ENCODE measurements at places on chromosomes 16 and 17.

DNA sequence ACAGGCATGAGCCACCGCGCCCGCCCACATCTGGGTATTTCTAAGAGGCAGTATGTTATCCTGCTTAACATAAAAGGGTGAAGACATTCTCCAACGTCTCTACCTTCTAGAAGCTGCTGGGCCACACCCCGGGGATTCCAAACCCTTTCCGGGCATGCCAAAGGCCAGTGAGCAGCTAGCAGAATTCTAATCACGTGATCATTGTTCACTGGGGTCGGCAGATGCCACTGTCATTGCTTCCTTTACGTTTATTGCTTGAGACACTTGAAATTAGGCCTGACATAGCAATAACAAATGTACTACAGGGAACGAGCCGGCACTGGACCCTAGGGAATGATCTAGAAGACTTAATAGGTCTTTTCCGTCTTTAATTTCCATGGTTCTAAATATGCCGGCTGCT is 141.2 kb upstream of the ZFHX3 start:
- DNase-seq, result no peak

GRCh38 chr17:58840820-58841612 is 85.4 kb downstream of the PPM1E start:
- DNase-seq, result no peak

- no peak for DNase-seq
Measured at GRCh38 chr17:43342589-43342890, 56.3 kb upstream of the ARL4D start.

DNA sequence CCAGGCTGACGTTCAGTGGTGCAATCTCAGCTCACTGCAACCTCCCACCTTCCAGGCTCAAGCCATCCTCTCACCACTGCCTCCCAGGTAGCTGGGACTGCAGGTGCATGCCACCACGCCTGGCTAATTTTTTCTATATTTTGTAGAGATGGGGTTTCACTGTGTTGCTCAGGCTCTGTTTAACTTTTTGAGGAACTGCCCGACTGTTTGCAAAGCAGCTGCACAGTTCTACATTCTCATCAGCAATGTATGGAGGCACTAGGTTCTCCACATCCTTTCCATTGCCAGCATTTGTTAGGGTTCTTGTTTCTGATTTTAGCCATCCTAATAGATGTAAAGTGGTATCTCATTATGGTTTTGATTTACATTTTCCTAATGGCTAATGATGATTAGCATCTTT is 9.4 kb downstream of the TNRC6A start:
- no peak for DNase-seq

GRCh38 chr16:57797526-57798266 is 4.6 kb downstream of the KIFC3 start:
- no peak for DNase-seq

DNA sequence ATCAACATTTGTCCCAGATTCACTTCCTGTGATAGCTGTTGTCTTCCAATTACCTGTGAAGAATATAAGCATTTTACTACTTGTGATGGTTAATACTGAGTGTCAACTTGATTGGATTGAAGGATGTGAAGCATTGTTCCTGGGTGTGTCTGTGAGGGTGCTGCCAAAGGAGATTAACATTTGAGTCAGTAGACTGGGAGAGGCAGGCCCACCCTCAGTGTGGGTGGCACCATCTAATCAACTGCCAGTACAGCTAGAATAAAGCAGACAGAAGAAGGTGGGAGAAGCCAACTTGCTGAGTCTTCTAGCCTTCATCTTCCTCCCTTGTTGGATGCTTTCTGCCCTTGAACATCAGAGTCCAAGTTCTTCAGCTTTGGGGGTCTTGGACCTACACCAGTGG is 660.4 kb upstream of the GOT2 start:
- DNase-seq, result no peak

DNA sequence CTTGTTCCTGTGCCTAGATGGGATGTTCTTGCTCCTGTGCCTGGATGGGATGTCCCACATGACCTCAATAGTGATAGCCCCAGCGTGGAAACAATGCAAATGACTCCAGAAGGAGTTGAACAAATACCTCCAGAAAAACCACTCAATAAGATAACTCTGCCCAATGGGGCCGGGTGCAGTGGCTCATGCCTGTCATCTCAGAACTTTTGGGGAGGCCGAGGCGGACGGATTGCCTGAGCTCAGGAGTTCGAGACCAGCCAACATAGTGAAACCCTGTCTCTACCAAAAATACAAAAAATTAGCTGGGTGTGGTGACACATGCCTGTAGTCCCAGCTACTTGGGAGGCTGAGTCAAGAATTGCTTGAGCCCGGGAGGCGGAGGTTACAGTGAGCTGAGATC is 15.2 kb upstream of the LITAF start:
- DNase-seq, result no peak

DNA sequence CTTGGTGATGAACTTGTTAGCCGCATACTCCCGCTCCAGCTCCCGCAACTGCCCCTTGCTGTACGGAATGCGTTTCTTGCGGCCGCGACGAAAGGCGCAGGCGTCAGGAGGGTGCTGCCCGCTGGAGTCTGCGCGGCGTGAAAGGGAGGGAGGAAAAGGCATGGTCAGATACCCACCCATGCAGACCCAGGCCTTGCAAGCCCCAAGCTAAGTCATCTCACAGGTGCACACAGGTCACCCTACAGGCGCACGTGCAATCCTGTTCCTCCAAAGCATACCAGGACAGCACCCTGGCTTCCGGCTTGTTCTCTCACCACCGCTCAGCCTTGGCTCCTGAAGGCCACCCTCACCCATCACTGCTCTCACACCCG is 1.6 kb downstream of the HOXB13 start:
- DNase-seq, result no peak

DNA sequence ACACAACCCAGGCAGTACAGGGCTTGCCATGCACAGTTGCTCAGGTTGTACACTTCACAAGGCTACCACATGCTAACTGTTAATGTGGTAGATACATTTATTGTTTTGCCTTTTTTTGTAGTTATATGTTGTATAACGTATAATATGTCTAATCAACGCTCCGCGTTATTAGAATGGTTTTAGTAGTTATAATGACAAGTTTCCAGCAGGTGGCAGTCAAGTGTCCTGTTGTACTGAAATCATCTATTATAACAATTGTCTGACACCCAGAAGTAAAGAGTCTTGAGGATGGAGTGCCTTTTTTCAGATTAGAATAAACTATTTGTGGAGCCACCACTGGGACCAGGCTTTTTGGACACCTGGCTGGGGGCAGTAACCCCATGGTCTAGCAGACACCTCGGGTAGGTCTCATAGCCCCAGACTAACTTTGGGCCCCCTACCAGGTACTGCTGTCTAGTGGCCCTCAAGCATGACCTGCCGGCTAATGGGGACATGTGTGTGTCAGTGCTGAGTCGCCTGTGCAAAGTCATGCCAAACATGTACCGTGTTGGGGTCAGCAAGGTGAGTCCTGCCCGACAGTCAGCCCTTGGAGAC is 32.8 kb downstream of the MYO15A start:
- no peak for DNase-seq

GRCh38 chr17:36127911-36128310 is 24.3 kb downstream of the CCL4 start:
- DNase-seq, result no peak

GRCh38 chr16:81567987-81568748 is 123.6 kb downstream of the CMIP start:
- peak; percentile 69 for DNase-seq

GRCh38 chr16:78200623-78201096 is 101.2 kb downstream of the WWOX start:
- no peak for DNase-seq

GRCh38 chr16:67246756-67247191 is 507 bp downstream of the FHOD1 start:
- DNase-seq, result no peak

DNA sequence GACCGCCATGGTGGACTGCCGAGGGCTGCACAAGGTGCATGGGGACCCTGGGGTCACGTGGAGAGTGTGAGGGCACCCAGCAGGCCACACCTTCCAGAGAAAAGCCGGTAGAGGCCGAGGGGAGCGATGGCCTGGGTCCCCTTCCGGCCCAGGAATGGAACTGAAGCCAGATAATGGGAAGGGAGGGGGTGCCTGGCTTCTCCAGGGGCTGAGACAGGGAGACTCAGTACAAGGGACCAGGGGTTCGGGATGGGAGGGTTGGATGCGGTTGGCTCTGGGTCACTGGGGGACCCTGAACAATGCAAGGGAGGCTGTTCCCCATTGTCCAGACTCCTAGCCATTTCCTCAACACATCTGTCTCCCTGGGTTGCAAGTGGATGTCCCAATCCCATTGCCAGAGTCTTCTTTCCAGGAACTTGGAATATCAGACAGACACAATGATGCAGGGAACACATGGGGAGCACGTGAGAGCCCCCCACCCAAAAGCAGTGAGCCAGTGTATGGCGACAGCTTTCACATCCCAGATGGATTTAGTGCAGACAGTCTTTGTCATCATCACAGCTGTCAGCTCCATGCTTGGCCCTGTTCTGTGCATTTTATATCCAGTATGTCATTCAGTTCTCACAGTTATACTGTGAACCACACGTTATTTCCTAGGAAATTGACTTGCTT is 23.6 kb upstream of the DNAI2 start:
- DNase-seq, result no peak

DNA sequence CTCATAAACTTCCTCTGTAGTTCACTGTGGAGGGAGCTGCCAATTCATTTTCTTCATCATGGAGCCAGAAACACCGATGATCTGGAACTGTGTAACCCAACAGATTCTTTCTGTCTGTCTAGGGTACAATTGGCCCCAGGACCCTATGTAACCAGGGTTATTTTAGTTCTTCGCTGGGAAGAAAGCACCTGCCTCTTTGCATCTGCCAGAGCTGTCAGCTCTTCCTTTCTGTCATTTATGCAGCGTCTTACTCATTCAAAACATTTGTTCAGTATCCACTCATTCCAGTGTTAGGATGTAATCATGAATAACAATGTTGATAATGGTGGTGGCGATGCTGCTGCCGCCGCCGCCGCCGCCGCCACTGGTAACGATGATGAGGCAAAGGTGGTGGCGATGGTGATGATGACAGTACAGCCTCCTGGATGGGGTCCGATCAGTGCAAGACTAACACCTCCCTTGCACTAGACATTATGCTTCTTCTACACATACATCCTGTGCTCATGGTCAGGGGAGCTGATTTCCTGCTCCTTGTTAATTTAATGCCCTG is 46.1 kb downstream of the IRX5 start:
- DNase-seq, result no peak

- DNase-seq, result no peak
Measured at GRCh38 chr17:76816590-76817135, 51.5 kb upstream of the MGAT5B start.

- DNase-seq, result no peak
Measured at GRCh38 chr17:81463506-81463905, 49.1 kb downstream of the ACTG1 start.

DNA sequence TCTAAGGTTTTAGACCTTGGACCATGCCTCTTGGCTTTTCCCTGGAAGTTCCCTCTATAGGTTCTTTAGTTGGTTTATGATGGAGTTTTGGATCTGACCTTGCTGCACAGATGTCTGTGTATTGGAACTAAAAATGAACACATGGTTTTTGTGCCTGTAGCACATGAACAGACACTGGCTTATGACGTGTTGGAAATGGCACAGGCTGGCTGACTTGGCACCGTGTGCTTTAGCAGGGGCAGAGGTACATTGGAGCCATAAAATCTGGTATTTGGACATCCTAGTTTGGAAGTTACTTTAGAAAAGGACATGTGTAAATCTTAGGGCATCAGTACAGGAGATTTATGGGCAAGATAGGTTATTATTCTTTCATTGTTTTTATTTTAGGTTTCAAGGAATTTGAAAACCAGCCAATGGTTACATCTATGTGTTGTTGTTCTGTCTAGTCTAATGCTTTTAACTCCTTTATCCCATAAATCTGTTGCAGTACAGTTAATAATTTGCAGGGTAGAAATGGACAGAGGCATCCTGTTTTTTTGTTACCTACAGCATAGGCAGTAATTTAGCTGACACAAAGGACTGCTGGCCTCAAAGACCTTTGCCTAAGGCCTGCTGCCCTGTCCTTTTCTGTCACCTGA is 6.0 kb downstream of the SOCS7 start:
- no peak for DNase-seq

DNA sequence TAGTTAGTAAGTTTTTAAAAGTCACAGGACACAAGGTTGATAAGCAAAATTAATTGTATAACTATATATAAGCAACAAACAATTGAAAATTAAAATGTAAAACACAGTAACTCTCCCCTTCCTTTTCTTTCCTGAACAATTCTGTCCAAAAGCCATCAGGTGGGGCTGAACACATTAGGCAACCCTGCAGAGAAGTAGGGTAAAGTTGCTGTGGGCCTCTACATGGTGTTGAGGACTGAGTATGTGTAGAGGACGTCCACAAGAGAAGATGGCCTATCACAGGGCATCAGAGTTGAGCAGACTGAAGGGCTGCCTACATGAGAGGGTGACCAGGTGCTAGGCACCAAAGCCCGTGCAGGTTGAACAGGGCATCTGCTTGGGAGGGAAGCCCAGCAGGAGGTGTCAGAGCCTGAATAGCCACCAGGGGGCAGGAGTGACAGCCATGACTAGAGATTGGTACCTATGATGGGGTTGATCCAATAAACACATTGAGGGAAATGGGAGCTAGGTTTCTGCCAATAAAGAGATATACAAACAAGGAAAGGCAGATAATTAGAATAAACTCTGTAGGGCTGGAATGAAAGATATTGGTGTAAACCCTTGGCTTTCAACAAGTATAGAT is 415.1 kb downstream of the NPIPA8 start:
- no peak for DNase-seq

DNA sequence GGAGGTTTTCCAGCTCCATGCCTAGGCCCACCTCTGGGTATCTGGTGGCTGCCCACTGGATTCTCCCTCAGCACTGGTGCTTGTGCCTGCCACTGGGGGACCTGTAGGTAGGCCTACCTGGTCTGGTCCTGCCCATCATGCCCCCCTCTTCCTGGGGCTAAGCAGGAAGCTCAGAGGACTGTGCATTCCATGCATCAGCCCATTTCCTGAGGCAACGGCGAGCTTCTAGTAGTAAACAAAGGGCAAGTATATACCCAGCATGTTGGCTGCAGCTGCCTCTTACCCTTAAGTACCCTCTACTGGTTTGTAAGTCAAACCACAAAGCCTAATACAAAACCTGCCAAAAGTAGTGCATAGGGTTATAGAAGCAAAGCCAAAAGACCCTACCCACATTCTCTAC is 37.5 kb downstream of the SDR42E1 start:
- no peak for DNase-seq

DNA sequence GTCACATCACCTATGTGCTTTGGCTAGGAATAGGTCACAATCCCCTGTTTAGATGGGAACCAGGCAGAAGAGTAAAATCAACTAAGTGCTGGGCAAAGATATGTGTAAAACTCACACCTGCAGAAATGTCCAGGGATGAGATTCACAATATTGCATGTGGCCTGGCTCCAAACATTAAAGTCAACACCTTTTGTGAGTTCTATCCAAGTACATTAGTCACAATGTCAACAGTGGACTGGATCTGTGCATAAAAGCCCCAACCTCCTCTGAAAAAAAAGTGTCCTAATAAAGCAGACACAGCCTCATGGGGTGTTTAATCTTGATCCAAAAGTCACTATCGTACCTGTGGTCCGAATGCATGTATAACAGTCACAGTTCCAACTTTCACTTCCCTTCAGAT is 1990.3 kb downstream of the TP53TG3F start:
- DNase-seq, result no peak

Data from T1000 (cell line).